ENCODE measurements at places on chromosomes 6 and 20.

DNA sequence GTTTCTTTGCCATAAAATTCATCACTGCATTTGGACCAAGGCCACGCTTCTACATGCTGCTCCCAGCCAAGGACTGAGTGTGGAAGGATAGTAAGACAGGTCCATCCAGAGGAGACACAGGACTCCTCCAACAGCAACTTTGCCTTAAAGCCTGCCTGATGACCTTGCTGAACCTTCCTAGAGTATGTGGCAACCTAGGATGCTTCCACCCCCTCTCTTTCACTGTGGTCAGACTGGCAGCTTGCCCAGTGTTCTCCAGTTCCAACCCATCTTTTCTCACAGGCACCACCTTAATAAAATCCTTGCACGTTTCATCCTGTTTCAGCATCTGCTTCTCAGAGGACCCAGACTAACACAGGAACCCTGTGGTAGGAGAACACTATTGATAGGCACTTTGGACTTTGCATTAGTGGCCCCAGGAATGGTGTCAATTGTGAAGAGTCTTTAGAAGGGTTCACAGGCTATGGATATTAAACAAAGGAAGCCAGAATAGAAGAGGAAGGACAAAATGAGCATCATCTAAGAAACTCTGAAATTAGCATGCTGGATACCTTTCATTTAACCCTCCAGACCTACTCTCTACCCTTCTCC is 2.4 kb upstream of the PKHD1 start:
- DNase-seq, result no peak

- DNase-seq, result no peak
Observed at GRCh38 chr6:71412559-71413140, 124.0 kb downstream of the OGFRL1 start.

DNA sequence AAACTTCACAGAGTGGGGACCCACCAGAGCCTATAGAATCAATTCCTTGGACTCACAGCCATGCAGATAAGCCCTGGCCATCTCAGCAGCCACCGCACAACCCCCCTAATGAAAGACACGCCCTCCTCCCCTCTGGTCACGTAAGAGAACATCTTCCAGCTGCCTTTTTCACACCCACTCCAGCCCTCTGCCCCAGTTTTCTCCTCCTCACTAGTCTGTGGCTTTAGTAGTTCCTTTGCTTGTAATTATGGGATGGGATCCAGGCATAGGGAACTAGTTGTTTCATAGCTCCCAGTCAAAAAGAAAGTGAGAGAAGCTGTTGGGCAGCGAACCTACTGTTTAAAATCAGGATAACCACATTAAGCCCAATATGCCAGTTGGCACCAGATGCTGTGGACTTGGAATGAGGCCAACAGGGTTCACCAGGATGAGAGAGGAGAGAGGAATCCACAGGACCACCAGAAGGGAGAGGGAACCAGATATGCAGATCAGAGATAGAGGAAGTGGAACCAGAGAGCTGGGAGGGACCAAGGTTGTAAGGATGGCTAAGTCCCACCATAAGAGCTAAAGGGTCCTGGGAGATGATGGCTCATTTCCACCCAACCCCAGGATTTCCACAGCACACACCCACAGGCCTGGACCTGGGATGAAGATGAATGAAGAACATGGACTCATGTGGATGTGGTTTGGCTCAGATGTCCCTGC is 9.0 kb upstream of the BTN3A1 start:
- DNase-seq, result no peak

DNA sequence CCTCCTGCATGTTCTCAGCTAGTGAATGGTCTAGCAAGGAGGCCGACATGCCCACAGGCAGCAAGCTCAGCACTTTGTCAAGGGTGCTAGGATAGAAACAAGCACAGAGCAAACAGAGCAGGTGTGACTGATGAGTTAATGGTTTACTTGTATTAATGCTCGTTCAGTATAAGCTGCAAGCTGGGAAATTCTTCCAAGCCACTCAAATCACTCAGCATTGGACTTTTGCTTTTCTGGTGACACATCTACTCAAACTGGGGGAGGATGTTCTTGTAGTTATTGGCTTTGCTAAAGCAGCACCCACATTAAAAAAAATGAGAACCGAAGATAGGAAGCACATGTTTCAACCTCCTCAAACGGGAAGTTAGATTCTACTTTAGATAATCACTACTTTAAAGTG is 43.1 kb upstream of the NEDD9 start:
- no peak for DNase-seq

DNA sequence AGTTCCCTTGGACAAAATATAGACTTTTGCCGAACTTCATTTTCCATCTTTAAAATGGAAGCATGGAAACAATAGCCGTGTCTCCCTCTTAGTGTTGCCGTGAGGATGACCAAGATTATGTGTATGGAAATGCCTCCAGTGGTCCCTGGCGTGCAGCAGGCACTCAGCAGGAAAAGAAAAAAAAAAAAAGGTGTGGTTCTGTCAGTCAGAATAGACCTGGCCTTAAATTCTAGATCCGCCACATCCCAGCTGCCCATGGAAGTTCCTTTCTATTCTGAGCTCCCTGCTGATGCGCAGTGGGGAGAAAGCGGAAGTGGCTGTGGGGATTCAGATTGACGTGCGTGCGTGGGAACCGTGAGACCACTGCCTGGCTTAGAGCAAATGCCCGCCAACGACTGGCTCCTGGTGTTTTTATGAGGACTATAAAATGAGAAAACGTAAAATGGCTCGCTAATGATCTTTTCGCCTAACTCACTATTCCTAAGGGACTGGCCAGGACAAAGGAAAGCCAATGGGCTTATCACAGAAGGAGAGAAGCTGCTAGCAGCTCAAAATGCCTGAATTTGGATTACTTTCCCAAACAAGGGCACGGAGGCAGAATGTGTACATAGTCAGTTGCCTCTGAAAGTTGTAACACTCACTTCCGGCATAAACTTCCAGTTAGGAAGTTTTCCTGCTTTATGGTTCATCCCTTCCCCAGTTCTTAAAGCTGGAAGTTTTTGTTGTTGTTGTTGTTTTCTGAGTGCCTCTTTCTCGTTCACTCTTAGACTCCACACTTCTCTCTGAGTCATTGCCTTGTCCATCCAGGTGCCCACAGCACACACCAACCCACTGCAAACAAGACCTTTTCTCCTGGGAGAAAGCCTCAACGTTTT is 11.4 kb upstream of the PDE10A start:
- no peak for DNase-seq

DNA sequence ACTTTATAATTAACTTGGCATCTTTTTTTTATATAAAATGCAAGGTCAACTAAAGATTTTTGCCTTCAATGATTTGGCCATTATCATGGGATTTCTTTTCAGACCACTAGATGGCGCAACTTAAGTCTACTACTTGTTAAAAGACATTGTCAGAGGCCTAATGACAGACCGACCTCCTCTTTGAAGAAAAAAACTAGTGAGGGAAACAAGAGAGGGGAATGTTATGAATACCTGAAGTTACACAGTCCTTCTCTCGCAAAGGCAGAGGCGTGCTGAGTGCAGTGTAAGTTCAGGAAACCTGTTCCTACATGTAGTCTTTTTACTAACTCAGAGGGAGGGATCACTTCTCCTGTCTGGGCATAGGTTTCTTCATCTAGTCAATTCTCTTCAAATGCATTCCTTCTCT is 9.3 kb downstream of the TRAPPC3L start:
- peak; percentile 19 for DNase-seq

DNA sequence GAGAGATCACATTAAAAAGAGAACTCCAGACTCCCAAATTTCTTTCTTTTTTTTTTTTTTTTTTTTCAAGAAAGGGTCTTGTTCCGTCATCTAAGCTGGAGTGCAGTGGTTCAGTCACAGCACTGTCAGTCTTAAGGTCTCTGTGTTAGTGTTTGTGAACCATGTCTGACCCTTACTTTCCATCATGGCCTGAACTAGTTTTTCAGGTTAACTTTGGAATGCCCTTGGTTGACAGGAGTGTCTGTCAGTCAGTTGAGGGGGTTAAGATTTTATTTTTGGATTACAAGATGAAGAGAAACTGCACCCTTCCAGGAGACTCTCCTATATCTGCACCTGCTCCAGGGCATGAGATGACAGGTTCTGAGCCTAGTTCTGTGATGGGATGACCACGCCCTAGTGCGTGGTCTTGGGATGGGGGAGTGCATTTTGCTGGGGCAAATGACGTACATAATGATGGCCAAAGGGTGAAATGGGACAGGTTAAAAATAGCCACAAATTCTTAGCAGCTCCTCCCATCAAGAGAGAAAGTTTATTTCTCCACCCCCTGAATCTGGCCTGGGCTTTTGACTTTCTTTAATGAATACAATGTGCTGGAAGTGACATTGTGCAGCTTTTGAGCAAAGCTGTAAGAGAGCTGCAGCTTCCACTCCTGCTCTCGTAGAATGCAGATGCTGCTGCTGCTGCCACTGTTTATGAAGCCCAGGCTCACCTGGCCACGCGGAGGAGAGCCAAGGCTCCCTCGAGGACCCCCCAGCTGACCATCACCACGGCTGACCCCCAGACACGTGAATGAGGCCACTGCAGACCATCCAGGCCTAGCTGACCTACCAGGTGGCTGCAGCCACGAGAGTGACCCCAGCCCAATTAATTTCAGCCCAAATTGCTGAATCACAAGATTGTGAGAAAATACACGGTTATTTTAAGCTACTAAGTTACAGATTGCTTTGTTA is 29.7 kb upstream of the FAM50B start:
- no peak for DNase-seq

DNA sequence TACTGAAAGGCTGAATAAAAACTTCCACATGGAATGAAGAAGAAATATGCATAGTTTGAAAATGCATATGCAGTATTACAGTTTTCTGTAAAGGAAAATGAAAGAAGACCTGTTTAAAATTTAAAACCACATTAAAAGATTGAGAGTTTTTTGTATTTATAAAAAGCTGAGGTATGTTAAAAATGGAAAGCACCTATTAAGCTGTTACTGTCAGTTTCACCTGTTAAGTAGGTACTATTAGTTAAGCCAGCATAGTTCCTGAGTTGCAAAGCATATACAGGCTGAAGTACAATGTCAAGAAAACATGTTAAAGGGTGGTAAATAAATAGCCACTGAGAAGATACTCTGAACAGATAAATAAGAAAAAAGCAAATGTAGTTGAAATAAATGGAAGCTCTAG is 69.9 kb downstream of the ATXN1 start:
- DNase-seq, result no peak

- no peak for DNase-seq
Observed at GRCh38 chr20:59309218-59309617, 8.8 kb downstream of the EDN3 start.

DNA sequence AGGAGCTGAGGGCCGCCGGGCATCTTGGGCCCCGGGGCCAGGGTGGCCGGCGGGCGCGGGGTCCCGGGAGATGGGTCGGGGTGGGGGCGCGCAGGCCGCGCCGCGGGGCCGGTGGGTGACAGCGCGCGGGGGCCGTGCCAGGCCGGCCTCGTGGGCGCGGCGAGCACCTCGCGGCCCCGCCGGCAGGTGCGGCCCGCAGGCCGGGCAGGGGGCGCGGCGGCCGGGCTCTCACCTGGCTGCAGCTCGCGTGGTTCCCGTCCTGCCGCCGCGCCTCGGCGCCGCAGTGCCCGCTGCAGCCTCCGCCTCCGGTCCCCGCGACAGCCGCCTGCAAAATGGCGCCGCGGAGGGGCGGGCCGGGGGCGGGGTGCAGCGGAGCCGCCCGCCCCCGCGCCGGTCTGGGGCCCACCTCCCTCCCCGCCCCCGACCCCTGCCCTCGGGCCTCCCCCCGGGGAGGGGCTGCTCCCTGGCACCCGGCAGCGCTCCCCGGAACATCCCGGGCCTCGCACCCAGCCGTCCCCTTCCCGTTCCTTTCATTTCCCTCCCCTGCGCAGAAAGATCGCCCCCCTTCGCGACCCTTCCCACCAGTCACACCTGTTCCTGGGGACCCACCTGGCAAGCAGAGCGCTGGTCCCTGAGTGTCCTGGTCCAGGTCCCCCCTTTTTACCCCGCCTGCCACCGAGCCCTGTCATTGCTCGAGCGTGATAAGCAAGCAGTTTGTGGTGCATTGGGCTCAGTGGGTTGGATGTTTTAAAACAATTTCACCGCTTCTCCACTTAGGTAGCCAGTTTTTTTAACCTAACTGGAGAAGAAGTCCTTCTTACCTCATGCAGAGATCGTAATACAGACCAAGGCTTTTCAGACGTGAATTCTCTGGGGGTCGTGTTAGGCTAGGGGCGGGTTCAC is at the start of gene SLC23A2:
Gene SLC23A2, minus strand, starts transcription at position 337 of the 903 bp plus-strand sequence. CDS start 68,948 bp downstream, outside the sequence.
- no peak for DNase-seq

- DNase-seq, result peak; percentile 67
Observed at GRCh38 chr6:155782320-155782731, 326.7 kb upstream of the NOX3 start.

GRCh38 chr6:16080204-16080603 is 48.7 kb upstream of the MYLIP start:
- no peak for DNase-seq

DNA sequence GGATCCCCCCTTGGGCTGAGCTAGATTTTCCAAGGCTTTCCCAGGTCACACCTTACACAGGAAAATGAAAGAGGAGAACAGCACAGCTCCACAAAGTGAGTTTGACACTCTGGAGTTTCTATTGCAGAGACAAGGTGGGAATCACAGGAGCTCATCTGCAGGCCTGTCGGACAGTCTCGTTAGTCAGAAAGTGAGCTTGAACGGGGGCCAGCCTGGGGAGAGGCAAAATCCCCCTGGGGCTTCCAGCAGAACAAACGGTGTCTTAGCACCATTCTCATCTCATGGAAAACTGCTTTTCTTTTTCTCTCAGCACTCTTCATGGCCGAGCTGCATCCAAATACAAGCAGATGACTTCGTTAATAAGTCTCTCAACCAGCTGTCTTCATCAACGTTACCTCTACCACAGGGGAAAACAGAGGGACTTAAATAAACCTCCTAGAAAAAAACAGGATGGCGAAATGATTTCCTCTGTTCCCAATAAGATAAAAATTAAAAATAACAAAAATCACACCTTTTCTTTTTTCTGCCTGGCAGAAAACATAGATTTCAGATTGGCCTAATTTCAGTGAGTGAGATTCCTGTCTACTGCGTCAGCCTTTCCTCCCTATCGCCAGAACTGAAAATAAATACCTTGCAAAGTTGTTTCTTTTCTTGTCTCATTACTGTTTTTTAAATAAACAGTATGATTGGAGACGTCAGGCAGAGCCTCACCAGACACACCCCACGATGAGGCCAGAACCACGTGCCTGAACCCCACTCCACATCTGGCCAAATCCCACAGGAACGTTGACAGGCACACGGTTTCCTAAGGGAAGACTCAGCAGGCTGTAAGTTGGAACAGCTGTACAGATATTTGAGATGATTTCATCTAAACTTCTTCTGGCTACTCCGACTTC is 219.0 kb downstream of the TTLL2 start:
- no peak for DNase-seq

DNA sequence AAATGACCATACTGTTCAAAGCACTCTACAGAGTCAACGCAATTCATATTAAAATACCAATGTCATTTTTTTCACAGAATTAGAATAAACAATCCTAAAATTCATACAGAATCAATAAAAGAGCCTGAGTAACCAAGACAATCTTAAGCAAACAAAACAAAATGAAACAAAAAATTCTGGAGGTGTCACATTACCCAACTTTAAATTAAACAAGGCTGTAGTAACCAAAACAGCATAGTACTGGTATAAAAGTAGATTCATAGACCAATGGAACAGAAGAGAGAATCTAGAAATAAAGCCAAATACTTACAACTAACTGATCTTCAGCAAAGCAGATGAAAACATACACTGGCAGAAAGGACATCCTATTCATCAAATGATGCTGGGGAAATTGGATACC is 346.9 kb upstream of the JAG1 start:
- DNase-seq, result no peak

GRCh38 chr6:35192301-35192860 is 21.4 kb upstream of the SCUBE3 start:
- DNase-seq, result no peak

- no peak for DNase-seq
Observed at GRCh38 chr6:28565823-28566526, 40.3 kb downstream of the GPX5 start.

- no peak for DNase-seq
Observed at GRCh38 chr6:21265034-21265729, 328.4 kb upstream of the SOX4 start.

Measured in T1000 (cell line).